ENCODE measurements at places on chromosomes 12 and 14. TPM values are rescaled to one million over a fixed set of nuclear protein-coding genes. Genes with fewer than 3 reads are reported as not detected.

The NUAK1 gene
- 0.14 TPM for total RNA-seq

The RASSF9 gene
- not detected for total RNA-seq

The JKAMP gene
- total RNA-seq: 18.3 TPM

The CEP290 gene
- total RNA-seq: 14.3 TPM

The ASCL1 gene
- total RNA-seq: not detected

All from activated T-cell treated with anti-CD3 and anti-CD28 coated beads, Interleukin-2, amount 50 U/mL, for 72 hours (primary cell).